Glomerular endothelial cell (primary cell): ENCODE measurements at places on chromosomes 16 and 17. TPM values are rescaled to one million over a fixed set of nuclear protein-coding genes. Genes with fewer than 3 reads are reported as not detected.

GSDMA gene
- not detected in 2 replicates for total RNA-seq

PPP1R1B gene
- total RNA-seq, result not detected in 2 replicates

DNA sequence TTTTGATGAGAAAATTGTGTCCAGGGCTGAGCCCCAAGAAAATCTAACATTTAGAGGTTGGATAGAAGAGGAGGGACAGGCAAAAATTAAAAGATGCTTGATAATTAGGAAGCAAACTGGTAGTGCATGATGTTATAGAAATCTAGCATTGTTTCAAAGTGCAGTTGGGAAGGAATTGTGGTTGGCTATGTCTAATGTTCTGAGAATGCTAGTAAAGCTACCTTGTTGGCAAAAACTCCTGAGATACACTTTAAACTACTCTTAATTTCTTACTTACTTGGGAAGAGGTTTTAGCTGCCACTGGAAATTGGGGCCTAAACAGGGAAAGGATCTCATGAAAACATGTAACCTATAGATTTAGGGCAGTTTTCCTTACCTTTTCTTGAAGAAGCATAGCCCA lies 48.3 kb downstream of the MAP2K4 start:
- DNase-seq, result no peak

- no peak for DNase-seq
These were observed 103.7 kb downstream of the NPIPB5 start for GRCh38 chr16:22614271-22614947.

DNA sequence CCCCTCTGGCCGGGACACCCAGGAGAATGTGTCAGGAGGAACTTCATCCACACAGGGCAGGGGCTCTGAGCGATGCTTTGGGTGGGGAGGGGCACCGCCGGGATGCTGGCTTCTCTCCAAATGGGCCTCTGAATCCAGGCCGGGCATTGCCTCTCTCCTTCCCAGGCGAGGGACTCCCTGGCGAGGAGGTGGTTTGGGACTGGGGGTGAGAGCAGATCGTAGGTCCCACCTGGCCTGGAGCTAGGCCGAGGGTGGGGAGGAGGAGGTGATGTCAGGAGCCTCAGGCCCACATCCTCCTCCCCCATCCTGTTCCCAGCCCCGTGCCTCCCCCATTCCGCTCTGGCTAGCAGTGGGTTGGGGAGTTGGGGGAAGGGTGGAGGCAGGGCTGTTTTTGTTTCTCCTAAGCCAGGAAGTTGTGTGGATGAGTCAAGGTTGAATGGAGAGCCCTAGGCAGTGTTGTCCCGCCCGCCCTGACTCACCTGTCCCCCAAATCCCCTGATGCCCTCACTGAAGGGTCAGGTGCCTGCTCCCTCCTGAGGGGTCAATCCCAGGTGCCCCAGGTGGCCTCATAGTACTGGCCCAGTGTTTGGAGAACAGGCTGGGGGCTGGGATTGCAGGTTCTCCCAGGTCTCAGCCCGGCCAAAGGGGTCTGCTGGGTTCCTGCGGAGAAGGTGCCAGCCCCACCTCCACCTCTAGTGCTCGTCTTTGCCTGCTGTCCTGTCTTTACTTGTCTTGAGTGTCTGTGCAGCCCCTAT lies 2.8 kb downstream of the GRB7 start:
- DNase-seq, result no peak

DNA sequence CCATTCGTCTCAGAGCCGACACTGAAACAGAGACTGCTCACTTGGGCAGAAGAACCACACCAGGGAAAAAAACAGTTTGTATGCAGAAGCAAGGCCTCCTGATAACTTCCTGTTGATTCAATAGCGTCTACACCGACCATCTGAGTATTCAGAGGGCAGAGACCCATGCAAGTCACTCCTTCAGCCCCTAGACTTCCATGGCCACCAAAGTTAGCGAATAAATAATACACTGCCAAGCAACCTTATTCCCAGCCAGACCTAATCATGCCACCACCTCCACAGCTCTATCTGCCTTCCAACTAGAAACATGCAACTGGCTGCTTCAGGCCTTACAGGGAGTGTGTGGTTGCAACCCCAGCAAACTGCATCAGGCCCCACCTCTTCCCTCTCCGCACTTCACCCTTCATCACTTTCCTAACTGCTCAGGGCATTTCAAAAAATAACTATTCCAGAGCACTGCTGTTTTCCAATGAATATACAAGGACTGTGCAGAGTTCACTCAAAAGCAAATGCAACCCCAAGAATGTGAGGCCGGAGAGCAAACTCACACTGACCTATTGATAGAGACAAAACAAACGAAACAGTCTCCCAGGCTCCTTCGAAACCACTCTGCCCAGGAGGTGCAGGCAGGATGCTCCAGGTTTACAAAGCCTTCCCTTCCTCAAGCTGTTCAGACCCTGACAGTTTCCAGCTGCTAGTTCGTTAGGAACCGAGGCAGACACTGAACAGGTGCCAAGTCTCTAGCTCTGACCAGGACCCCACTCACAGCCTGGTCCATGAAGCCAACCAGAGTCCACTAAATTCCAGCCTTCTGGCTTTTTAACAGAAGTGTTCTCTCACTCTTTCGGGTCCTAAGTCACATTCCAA lies 3.6 kb downstream of the USP7 start:
- no peak for DNase-seq

- no peak for DNase-seq
These were observed 9.0 kb upstream of the MAP3K14 start for GRCh38 chr17:45325810-45326209.

- DNase-seq, result no peak
These were observed 86.2 kb upstream of the CDC42EP4 start for GRCh38 chr17:73397856-73398540.

DNA sequence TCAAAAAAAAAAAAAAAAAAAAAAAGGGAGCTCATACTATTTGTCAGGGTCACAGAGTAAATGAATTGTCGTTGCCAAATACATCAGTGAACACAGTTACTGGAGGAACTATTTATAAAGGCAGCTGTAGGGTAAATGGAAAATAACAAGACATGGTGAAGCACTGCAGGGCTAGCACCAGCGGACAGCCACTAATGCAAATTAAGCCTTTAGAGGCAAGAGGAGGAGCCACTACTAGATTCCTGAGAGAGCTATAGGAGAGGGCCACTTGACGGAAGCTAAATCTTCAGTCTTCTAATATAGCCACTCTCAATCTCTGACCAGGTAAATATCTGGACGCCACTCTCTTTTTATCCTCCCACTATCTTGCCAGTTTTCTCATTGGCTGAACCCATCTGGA lies 801.2 kb upstream of the GOT2 start:
- DNase-seq, result no peak

- no peak for DNase-seq
These were observed 4.2 kb upstream of the GFOD2 start for GRCh38 chr16:67723151-67723910.

DNA sequence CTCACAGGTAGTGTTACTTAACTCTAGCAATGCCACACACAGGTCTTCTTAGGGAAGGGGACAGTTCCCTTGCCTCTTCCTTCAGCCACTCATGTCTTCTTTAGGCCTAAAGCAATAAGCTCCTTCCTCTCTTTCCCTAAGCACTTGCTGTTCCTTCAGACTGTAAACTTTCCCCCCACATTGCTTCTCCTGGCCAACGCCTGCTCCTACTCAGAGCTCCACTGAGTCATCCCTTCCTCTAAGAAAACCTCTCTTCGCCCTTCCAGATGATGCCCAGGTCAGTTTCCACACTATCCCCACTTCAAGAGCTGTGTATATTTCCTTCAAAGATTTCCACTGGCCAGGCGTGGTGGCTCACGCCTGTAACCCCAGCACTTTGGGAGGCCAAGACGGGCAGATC lies 12.5 kb upstream of the EPOP start:
- DNase-seq, result no peak

- DNase-seq, result no peak
These were observed 622.6 kb upstream of the GOT2 start for GRCh38 chr16:59356709-59357108.

DNA sequence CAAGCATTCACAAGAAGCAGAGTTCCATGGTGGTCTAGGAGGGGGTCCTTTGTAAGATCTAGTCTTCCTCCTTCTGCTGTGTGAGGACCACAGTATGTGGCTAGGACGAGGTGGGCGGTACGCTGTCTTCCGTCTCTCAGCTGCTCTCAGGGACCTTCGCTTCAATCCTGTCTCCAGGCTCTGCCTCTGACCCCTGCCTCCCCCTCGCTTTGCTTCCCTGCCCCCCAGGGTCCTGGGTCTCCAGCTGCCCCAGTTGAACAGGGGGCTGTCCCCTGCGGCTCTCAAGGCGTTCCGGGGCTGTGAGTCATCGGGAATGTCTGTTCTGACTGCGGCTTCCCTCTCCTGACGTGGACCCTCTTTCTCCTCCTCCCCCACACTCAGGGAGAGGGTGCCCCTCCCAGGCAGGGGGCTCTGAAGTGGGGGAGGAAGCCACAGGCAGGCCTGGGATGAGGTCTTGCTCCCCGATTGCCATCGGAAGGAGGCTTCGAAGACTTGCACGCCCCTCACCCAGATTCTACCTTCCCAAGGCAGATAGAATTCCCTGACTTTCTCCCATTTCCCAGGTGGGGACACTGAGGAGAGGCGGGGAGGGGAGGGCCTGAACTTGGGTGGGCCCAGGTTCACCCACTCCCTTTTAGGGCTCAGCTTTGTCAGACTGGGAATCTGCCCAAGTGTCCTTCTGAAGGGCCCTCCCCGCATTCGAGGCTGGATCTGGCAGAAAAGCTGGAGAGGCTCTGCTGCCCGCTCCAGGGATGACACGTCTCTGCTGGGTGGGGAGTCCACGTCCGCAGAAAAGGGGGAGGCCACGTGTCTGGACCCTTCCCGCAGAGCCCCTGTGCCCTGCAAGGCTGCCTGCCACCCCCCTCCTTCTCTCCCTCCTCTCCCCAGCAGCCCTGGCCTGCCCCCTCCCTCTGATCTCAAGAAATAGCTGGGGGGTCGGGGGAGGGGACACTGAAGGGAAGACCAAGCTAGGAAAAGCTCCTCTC lies 9.1 kb upstream of the COL1A1 start:
- no peak for DNase-seq

GRCh38 chr17:65485388-65486299 lies 75.8 kb downstream of the AXIN2 start:
- DNase-seq, result no peak
